Pulmonary artery endothelial cell (primary cell): ENCODE measurements at places on chromosomes 5 and 9. TPM values are rescaled to one million over a fixed set of nuclear protein-coding genes. Genes with fewer than 3 reads are reported as not detected.

DNA sequence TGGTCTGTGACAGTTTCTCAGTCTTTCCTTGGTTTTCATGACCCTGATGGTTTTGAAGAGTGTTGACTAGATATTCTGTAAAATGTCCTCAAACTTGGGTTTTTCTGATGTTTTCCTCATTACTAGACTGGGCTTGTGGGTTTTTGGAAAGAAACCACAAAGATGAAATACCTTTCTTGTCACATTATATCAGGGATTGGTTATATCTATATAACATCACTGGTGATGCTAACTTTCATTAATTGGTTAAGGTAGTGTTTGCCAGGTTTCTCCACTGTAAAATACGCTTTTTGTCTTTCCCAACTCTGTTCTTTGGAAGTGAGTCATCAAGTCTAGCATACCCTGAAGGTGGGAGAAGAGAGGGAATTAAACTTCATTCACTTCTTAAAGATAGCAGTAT lies 3.3 kb upstream of the IL31RA start:
- no peak for DNase-seq

Gene HCN1
- total RNA-seq = not detected in 2 replicates

Gene GPR150
- 0.20 and 0.32 TPM in 2 replicates for total RNA-seq

DNA sequence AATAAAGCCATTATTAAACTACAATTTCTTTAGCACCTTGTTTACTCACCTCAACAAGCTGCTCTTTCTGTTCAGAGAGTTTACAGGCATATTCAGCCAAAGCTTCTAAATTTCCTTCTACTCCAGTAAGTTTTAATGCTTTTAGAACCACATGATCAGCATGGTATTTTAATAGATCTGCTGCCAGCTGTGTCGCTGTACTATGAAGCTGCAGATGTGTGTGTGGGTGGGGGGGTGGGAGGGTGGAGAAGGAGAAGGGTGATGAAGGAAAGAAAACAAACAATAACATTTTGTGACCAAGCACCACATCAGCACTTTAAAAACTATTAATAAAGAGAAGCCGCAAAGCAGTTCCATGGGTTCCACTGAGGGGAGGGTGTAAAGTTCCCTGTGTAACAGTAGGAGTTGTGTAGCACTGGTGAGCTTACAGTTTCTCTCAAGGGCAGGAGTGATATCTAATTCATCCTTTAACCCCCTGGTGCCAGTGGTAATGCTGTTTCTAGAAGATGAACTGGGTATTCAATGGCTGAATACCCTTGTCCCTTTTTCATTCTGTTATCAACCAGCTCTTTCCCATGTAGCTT lies 38.5 kb downstream of the ABITRAM start:
- no peak for DNase-seq

Gene CCNJL
- 2.7 and 3.2 TPM in 2 replicates for total RNA-seq

DNA sequence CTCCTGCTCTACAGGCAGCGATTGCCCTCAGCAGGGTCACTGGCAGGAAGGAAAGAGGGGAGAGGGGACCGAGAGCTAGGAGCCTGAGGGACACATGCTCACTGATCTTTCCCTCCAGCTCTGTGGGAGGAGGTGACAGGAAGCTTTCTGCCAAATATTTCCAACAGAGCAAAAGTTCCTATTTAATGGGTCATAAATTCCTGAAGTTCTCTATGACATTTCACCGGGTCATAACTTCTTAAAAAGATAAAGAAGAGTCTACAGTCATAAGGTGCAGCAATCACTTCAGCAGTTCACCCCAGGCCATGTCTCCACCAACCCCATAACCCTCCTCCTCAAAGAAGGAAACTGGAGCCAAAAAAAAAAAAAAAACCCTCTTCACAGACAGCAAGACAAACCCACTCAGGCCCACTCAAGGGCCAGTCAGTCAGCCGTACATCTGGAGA lies 481.1 kb downstream of the NR2F1-AS1 start:
- DNase-seq = no peak

Gene DAPK1
- total RNA-seq = 43.2 and 66.5 TPM in 2 replicates

DNA sequence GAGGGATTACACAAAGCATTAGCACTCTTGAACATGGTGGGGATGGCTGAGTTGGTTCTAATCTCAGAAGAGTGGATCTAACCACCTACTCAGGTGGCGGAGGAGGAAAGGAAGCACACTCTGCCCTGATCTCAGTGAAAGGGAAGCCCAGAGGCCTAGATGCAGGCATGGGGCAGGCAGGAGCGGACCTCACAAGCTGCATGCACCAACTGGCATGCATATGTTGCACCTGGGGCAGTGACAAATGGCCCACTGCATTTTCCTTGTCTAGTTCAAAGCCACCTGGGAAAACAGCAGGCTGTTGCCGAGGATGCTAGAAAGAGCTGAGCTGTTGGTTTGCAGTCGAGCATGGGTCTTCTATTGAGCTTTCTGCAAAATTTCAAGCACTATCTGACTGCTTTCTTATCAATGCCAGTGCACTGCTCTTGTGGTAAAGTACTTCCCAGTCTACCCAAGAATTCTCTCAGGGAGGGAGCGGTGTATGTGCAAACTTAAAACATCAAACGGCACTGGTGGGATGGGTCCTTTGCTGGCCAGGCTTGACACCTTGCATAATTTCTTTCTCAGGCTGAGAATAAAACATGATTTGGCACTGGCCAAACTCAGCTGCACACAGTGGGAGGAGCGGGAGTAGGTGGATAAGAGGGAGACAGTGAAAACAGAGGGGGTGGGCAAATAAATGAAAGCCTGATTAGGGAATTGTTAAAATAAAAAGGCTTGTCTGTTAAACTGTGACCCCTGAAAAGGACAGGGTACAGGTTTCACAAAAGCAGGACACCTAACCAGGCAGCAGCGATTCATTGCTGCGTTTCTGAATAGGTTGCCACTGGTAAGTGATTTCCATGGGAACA lies 108.9 kb downstream of the MARCHF3 start:
- no peak for DNase-seq

Gene LAMC3
- 0.07 TPM in 1 of 2 replicates, not detected in the other for total RNA-seq

DNA sequence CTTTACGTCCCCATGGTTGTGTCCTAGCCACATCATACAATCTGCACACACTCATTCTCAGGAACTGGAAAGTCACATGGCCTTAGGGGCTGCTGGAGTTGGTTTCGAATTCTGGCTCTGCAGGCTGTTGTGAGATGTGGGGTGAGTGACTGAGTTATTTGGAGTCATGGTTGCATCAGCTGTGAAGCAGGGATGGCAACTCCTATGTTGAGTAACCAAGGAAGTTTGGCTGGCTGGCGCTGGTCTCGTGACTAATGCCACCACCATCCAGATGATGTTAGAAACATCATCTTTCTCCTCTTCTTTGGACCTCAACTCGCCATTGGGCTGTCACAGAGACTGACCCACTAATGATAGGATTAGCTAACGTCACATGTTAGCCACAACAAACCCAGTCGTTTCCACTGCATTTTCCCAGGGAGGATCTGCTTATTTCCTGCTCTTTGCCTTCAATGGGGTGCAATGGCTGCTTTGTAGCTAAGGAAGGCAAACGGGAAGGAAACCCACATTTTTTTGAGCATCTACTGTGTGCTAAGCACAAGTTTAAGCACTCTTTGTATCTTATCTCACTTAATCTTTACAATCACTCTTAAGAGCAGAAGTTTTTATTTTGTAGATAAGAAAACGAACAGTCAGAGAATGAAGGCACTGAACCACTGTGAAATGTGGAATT lies 78.1 kb upstream of the UBTD2 start:
- DNase-seq = no peak

GRCh38 chr5:141725891-141726290 lies 43.9 kb upstream of the ARAP3 start:
- DNase-seq = no peak

DNA sequence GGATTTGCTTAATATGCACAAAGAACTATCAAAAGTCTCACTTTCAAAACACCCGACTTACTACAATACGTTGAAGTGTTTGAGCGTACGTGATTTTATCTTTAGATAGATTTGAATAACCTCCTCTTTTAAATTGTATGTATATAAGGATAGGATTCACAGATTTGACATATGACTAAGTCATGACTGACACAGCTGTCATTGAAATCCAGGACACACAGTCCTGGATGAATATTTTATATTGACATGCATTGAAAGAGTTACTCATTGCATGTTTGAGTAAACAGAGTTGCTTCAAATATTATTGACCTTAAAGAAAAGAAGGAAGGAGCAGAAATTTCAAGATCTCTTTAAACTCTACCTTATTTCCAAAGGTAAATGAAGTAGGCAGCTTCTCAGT lies 3.3 kb downstream of the MUSK start:
- no peak for DNase-seq

Gene ADAMTS2
- total RNA-seq = 0.04 TPM in 1 of 2 replicates, not detected in the other

Gene PAPPA
- total RNA-seq = under 0.01 and 0.07 TPM in 2 replicates

DNA sequence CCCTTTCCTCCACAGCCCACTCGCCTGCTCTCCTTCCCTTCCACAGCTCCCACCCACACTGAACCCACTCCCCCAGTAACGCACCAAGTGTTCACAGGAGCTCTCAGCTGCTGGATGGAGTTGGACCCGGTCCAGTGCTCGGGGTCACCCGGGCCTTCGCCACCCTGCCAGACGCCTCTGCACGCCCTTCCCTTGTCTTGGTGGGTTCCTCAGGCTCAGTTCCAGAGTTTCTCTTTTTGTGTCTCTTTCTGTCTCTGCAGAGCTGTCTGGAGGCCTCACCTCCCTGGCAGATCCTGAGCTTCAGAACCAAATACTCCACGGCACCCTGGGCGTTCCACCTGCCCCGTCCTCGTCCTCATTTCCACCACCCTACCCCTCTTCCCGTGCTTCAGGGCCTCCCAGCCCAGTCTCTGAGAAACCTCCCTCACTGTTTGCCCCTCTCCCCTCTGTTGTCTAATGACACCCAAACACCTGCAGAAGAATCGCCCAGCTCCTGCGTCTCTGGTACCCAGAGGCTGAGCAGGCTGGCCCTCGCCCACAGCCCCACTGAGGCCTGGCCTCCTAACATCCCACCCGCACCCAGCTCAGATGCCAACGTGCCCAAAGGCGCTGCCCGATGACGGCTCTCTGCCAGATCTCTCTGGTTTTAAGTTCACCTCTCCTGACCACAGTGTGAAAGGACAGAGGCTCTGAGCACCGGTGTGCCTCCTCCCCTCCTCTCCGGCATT lies 74.3 kb downstream of the COL23A1 start:
- DNase-seq = no peak

Gene NUDT12
- 3.4 and 7.6 TPM in 2 replicates for total RNA-seq

- DNase-seq = no peak
Observed at GRCh38 chr5:68381060-68381459, 165.5 kb downstream of the PIK3R1 start.

Gene DAB2IP
- total RNA-seq = 13.7 and 17.0 TPM in 2 replicates

DNA sequence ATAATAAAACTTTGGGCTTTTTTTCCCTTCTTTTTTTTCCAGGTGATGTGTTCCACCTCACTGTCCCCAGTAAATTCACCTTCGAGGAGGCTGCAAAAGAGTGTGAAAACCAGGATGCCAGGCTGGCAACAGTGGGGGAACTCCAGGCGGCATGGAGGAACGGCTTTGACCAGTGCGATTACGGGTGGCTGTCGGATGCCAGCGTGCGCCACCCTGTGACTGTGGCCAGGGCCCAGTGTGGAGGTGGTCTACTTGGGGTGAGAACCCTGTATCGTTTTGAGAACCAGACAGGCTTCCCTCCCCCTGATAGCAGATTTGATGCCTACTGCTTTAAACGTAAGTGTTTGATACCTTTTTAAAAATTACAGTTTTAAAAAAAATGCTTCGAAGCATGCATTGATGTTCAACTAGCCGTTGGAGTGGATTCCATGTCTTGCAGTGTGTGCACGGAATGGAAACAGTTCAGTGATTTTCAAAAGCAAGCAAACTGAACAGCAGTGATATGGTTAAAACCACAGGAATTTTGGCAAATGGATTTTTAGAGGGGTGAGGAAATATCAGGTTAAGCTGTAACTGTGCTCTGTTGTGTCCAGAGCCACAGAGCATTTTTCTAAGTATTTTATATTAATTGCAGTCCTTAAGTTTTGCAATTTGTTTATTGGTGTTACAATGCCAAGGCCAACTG lies 40.7 kb downstream of the VCAN start:
- no peak for DNase-seq

Gene IDNK
- total RNA-seq = 5.3 and 6.6 TPM in 2 replicates

- no peak for DNase-seq
Observed at GRCh38 chr5:4015709-4016108, 420.1 kb downstream of the IRX1 start.

GRCh38 chr5:75568202-75568601 lies 43.1 kb upstream of the ANKDD1B start:
- no peak for DNase-seq

DNA sequence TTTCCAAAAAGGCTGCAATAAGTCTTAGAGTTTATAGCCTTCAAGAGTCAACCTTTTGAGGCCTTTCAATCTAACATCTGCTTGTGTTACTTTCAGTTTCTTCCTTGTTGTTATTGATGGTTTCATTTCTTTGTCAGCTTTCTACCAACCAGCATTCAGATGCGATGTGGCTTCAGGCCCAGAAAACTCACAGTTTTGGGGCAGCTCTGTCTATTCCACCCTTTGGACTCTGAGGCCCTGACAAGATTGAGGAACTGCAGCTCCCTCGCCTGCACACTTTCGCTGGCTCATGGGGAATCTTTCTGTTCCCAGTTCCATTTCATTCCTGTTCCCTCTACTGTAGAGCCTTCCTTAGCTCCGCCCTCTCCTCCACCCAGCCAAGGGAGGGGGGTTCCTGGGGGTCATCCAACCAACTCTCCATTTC lies 13.3 kb upstream of the WHRN start:
- no peak for DNase-seq

Gene SLC25A2
- total RNA-seq = 0.13 and 0.32 TPM in 2 replicates

DNA sequence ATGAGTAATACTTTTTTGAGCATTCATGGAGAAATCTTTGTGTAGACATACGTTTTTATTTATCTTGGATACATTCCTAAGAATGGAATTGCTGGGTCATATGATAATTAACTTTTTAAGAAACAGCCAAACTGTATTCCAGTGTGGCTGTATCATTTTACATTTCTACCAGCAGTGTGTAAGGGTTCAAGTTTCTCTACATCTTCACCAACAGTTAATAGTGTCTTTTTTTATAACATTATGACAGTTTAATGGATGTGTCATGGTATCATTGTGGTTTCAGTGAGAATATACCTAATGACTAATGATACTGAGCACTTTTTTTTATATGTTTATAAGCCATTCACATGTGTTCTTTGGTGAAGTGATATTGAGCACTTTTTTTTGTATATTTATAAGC lies 52.4 kb downstream of the NIPBL start:
- DNase-seq = no peak

DNA sequence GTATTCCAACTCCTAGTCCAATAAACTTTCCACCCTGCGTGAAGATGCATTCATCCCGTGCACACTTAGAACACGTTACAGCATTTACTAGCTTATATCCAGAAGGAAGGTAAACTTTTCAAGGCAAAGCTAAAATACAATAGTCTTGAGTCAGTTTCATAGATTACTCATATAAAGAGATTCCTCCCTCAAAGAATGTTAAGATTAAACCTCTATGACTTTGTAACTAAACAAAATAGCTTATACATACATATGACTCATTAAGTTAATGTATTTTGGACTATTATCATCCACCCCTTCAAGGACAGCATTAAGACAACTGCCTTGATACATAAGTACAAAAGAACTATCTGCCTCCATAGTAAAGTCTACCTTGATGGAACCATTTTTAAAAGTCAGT lies 36.1 kb downstream of the TLE1 start:
- no peak for DNase-seq

Gene RNF224
- 0.07 TPM in 2 replicates for total RNA-seq

Gene ADAMTS13
- 0.53 and 0.66 TPM in 2 replicates for total RNA-seq
